ENCODE measurements at places on chromosomes 2 and 18.
A peak's percentile ranks its signal among the peaks of the same experiment; 100 is the strongest.

DNA sequence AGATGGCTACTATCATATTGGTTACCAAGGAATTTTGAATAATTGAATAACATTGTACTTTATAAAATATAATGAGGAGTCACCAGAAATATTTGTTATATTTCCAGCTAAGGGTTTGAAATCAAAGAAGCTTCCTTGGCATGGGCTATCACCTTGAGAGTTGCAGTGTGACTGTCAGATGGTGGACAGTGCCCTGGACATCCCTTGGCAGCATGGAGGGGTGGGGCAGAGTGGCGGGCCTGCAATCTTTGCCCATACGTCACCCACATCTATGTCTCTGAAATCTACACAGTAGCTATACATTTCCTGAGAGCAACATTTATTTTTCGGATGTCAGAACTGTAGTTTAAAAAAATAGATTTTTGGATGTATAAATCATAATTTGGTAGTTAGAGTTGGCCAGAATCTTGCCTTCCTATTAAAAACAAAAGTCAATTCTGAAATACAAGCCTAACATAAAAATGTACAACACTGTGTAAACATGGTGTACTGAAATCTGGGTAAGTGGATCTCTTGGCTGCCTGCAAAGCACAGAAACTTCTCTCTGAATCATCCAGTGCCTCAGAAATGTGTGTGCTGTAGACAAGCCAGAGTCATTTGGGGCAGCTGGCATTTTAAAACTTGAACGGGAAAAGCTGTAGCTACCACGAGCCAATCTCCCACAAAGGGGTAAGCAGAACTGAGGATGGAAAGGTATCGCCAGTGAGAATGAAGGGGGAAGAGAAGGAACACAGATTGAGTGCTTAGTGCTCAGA, 124.2 kb upstream of the ARHGAP28 start:
- DNase-seq: no peak

GRCh38 chr18:49055754-49056172, 105.0 kb upstream of the SMAD7 start:
- peak; percentile 72 for DNase-seq

GRCh38 chr2:23387221-23387550, 2.2 kb downstream of the KLHL29 start:
- no peak for DNase-seq

DNA sequence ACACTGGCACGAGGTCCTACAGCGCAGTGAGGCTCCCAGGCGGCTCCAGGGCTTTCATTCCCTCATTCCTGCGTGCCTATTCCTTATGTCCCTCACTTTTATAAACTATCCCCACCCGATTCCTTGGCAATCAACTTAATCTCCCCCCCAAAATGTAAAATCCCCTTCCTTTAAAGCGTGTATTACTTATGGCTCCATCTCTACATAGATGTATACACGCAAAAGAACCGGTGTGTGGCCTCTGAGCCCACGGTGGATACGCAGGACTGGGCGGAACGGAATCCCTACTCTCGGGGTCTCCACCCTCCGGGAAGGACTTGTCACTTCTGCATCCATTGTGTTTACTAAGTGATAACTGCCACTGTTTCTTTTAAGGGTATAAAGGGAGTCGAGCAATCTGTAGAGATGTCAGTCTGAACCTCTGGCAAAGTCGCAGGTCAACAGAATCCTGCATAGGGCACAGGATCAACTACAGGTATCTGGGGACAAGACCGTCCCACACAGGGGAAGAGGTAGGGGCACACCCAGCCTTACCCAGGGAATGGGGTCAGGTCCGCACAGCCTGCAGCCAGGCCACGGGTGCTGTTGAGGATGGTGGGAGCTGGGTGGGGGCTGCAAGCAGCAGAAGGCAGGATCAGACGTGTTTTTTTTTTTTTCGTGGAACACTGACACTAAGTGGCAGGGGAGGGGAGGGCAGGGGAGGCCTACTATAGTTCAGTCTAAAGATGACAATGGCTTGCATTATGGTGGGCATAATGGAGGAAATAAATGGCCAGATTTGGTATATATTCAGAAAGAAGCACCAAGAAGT, 42.1 kb downstream of the HDLBP start:
- peak; percentile 21 for DNase-seq

GRCh38 chr18:73023975-73024374, 156.2 kb upstream of the NETO1 start:
- no peak for DNase-seq

DNA sequence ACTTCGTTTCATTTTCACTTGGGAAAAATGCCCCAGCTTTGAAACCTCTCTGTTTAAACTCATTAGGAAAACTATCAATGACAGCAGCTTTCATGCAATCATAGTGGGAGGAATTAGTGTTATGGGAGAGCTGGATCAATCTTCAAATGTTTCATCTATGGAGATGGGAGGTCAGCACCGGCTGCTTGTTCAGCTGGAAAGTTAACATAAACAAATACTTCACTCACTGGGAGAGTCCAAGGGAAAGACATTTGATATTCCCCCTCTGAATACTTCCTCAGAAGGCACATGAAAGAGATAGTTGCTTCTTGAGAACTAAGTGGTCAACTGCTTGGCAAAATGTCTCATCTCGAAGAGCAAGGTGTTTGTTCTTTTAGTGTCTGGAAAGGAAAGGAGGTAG, 7.3 kb downstream of the LYPD1 start:
- DNase-seq: no peak

Measured in activated CD8-positive, alpha-beta T cell treated with anti-CD3 and anti-CD28 coated beads for 36 hours (primary cell).